ENCODE measurements at places on chromosomes 3 and 15.

GRCh38 chr3:10956986-10957385, 35.6 kb upstream of the SLC6A1 start:
- no peak for DNase-seq

GRCh38 chr3:133933097-133934024, 37.7 kb upstream of the RAB6B start:
- no peak for DNase-seq

- peak; percentile 26 for DNase-seq
Observed at GRCh38 chr3:184178521-184179138, 4.0 kb downstream of the AP2M1 start.

- DNase-seq, result no peak
Observed at GRCh38 chr3:17090280-17090983, 205.7 kb downstream of the PLCL2 start.

DNA sequence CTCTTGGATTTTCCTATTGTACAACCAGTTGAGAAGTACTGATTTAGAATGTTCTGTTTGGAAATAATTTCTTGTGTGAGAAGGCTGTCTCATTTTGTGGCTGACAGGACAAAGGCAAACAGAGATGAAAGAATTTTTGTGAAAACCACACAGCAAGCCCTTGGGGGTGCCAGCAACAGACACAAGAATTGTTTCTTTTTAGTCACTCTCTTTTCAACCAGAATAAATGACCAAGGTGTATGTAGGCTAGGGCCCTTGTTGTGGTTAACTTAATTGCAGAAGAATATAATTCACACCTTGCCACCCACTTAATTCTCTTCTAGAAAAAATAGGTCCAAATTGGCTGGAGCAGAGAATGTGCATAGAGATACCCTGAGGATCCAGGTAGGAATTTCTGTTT, 329.4 kb upstream of the TBC1D5 start:
- peak; percentile 12 for DNase-seq

- DNase-seq, result no peak
Observed at GRCh38 chr3:151625586-151625985, 108.1 kb upstream of the AADACL2 start.

GRCh38 chr3:126432361-126433104, 37.8 kb downstream of the CFAP100 start:
- peak; percentile 17 for DNase-seq

- peak; percentile 38 for DNase-seq
Observed at GRCh38 chr3:20646425-20646824, 460.4 kb upstream of the SGO1 start.

DNA sequence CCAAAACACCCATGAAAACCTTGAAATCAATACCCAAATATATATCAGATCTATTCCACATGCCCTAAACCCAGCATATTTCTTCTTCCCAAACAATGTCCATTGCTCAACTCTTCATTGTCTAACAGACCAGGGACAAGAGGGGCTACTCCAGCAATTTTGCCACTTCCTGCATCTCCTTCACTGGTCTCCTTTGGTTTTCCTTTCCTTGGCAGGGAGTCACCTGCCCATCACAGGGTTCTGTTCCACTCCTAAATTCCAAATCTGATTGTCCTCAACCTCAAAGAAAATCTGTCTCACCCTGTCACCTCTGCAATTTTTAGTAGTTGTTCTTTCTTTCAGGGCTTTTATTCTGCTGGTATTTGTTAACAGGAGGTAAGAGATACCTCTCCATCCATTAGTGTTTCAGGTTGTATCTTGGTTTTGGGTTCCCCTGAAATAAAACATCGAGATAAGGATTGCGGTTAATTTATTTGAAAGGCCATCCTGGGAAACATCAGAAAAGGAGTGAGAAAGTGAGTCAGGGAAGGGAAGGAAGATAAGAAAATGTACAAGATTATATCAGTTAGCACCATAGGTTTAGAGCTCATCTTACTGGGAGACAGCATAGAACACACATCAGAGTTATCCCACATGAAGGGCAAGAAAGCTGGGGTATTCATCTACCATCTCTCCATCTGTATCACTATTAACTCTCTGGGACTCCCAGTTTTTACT, 13.6 kb downstream of the ZBED2 start:
- DNase-seq, result no peak

DNA sequence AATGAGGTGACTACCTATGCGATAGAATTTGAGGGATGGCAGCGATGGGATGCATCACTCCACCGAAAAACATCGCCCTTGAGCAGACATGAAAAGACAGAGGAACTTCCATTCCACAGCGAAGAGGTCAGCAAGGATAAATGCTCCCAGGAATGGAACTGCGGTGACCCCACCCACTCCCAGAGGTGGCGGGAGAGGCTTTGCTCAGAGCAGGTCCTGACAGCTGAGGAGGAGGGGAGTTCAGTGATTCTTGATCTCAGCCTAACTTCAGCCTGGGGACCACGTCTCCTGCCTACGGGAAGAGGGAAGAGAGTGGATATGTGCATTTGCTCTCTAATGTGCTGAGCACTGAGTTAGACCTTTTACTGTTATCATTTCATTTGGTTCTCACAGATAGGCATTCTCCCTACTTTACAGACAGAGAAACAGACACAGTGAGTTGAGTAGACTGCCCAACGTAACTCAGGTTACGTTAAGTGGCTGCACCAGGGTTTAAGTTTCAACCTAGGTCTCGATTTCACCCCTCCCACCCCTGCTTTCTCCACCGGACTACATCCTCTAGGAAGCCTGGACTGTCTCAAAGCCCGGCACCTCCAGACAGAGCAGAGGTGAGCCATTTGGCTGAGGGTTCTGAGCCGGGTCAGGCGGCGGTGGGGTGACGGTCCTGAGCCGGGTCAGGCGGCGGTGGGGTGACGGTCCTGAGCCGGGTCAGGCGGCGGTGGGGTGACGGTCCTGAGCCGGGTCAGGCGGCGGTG, 170.0 kb downstream of the RAB11A start:
- DNase-seq, result peak; percentile 16

DNA sequence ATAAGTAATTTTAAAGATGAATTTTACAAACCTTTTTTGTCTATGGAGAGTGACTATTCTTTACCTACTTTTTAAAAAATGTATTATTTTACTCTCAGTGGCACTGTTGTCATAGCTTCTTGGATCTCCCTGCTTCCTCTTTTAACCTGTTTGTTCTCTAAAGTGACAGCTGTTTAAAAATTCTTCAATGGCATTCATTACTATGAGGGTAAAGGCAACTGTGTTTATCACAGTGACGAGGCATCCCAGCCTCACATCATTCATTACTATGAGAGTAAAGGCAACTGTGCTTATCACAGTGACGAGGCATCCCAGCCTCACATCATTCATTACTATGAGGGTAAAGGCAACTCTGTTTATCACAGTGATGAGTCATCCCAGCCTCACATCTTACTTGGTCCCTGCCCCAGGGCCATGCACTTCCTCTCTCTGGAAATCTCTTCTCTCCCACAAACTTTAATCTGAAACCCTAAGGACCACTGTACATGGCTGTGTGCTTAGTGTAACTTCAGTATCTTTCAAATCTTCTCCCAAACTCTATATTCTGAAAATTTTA, 101.7 kb upstream of the ZNF717 start:
- DNase-seq, result no peak

GRCh38 chr3:168817177-168817576, 721.5 kb upstream of the GOLIM4 start:
- no peak for DNase-seq

GRCh38 chr3:43580181-43580580, 41.6 kb downstream of the ANO10 start:
- DNase-seq, result no peak

- no peak for DNase-seq
Observed at GRCh38 chr15:89551550-89551949, 23.7 kb upstream of the TICRR start.

GRCh38 chr3:37847689-37848088, 14.0 kb upstream of the CTDSPL start:
- no peak for DNase-seq

- DNase-seq, result no peak
Observed at GRCh38 chr15:81544385-81544784, 170.4 kb upstream of the TMC3 start.

DNA sequence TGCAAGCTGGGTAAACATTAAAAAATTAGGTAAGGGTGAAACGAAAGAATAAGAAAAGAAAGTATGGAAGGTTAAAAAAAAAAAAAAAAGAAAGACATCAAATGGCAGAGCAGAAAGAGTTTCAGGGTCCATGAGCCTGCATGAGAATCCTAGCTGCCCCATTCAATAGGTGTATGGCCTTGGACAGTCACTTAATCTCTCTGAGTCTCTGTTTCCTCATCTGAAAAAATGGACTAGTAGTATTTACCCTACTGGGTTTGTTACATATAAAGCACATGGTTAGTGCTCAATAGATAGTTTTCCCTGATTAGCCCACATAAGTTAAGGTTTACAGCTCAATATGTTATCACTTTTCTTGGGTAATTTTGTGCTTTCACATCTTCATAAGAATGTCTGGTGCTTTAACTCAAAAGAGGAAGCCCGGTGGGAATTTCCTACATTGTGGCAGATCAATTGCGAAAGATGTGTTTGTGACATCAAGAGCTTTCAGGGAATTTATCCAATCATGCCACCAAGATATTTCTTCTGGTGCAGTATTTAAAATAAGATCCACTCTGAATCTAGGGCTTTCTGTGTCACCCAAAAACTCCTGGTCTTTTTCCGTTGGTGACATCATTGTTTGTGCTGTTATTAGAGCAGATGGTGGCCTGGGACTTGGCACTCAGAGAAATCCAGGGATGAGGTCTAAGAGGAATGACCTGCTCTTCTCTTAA, 57.2 kb upstream of the UBE2E1 start:
- peak; percentile 81 for DNase-seq

- peak; percentile 28 for DNase-seq
Observed at GRCh38 chr3:99240700-99241099, 339.2 kb upstream of the DCBLD2 start.

DNA sequence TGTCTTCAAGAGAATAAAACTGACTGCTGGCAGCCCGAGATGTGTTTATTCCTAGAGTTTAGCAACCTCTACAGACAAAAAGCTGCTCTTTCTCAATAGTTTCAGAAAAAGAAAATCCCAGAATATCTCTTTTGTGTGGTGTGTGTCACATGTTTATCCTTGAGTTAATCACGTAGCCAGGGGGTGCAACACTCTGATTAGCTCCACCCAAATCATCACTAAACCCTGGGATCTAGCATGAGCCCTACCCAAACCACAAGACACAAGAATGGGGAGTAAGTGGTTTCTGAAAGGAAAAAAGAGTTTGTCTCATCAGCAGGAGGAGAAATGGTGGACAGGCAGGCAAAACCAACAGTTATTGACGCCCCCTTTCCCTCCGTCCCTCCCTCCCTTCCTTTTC, 78.5 kb upstream of the AGBL1 start:
- DNase-seq, result peak; percentile 1

DNA sequence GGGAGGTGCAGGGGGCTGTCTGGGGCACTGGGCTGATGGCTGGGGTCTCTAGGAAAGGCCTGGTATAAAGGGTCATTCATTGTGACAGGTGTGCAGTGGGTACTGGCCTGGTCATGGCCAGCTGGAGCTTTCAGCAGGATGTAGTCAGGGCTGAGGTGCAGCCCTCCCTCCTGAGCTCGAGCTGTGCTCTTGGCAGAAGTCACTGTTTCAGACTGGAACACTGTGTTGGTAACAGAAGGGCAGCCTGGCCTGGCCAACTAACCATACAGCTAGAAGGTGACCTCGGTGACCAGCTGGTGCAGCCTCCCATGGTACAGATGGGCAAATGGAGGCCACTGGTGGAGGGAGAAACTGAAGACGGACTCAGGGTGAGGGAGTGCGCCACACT, 34.4 kb upstream of the LCTL start:
- no peak for DNase-seq

- DNase-seq, result no peak
Observed at GRCh38 chr3:78611278-78611677, 1156.5 kb downstream of the ROBO1 start.

DNA sequence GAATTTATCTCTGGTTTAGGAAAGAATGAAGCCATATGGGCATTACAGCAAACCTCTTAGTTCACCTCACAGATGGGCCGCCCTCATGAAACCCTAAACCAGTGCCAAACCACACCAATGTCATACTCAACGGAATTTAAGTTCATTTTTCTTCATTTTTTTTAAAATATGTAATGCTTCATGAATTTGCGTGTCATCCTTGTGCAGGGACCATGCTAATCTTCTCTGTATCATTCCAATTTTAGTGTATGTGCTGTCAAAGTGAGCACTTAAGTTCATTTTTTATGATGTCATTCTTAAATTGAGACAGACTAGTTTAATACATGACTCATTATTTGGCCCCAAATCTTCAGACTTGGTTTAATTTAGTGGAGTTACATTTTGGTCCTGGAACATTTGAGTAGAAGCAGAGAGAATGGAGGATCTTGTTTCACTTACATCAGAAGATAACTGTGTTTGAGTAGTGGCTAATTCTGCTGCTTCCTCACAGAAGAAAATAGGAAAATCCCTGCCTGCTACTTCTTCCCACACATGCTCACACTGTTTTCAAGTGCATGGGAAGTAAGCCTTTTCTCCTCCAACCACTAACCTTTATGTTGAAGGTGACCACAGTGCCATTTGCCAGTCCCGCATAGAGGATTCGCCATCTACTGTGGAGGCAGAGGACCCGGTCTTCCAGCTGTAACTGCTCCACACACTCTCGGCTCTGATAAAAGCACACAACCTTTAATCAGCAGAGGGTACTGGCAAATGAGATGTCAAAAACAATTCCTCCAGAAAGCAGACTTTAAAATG, 63.3 kb downstream of the ZNF106 start:
- DNase-seq, result peak; percentile 95

GRCh38 chr3:69364354-69364753, 21.5 kb downstream of the FRMD4B start:
- peak; percentile 54 for DNase-seq

DNA sequence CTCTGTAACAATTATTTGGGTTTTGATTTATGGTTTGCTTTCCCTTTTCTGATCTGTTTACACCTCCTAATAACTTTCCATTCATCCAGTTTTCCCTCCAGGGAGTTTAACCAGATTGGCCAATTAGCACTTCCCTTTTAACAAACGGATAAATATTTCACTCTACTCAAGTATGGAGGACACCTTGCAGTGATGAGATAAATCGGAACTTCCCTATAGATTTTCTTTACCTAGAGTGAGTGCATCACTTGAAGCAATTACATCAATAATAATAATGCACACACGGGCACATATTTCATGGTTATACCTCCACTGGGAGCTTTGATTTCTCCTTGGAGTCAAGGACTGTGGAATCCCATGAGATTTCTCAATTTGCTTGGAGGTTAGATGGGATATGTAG, 239.1 kb upstream of the CFAP20DC start:
- no peak for DNase-seq

DNA sequence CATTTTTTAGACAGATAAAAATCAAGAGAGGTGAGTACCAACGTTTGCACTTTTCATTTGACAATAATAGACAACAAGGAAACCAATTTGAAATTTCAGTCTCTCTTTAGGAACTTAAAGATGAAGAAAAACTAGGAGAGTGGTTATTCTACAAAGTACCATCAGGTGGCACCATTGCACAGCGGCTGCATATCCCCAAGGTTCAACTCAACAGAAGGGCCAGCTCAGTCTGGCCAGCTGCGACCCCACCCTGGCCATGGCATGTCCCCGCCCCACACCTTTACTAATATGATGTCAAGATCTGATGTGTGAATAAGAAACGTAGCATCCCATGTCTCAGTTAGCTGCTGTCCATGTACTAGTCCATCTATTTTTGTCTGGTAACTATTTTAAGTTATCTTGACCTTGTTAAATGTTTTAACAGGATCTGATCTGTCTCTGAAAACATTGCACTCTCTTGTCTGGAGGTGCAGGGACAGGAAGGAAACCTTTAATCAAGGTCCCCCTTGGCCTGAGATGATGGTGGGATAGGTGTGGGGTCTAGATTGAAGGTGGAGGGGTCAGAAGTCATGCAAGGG, 35.5 kb upstream of the CGNL1 start:
- DNase-seq, result peak; percentile 62

Data from AG10803 (cell line).